ENCODE measurements at places on chromosomes 11 and 22.

GRCh38 chr11:58845386-58845785, 882 bp upstream of the GLYATL2 start:
- no peak for DNase-seq

- no peak for DNase-seq
Measured at GRCh38 chr11:35166369-35167360, 27.7 kb downstream of the CD44 start.

GRCh38 chr11:130370845-130371590, 56.3 kb upstream of the ZBTB44 start:
- DNase-seq, result no peak

GRCh38 chr22:38433871-38434270, 21.1 kb downstream of the KCNJ4 start:
- DNase-seq, result no peak

GRCh38 chr11:18768472-18768901, 23.1 kb downstream of the PTPN5 start:
- DNase-seq, result no peak

GRCh38 chr22:17137861-17138425, 16.8 kb upstream of the TMEM121B start:
- DNase-seq, result no peak

GRCh38 chr11:60942970-60943565, 8.9 kb downstream of the SLC15A3 start:
- DNase-seq, result peak; percentile 80

DNA sequence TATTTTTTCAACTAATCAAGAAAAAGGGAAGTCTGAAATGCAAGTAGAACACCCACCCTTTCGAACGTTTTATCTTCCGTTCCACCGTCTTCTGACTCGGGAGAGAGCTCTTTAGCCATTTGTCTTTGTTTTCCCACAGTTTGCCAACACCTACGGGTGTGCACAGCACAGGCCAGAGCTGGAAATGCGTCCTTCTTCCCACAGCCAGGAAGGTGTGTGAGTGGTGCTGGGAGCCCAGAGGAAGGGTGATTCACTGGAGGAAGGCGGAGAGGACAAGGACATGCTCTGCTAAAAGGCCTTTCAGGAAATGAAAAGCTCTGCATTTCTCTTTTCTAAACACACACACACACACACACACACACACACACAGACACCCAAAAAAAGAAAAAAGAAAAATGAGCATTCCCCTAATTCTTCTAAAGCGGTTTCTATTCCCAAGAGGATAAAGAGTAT, 18.5 kb downstream of the ENDOD1 start:
- DNase-seq, result no peak

- no peak for DNase-seq
Measured at GRCh38 chr11:27672836-27673464, 27.3 kb downstream of the BDNF start.

- no peak for DNase-seq
Measured at GRCh38 chr11:13603661-13604060, 64.8 kb upstream of the FAR1 start.
